Mesothelial cell of epicardium (in vitro differentiated cells): ENCODE measurements at places on chromosomes 2 and 18.
A peak's percentile ranks its signal among the peaks of the same experiment; 100 is the strongest.

- peaks cover 17% of the 10 kb centered on the region for H3K36me3 ChIP-seq
- peak within 1 kb of the TSS; percentile 70 for H3K4me3 ChIP-seq
- DNase-seq: peak; percentile 78
- H3K27me3 ChIP-seq: no peaks in the 10 kb centered on the region
- peaks cover 43% of the 10 kb centered on the region for H3K4me1 ChIP-seq
- peak within 1 kb of the TSS; percentile 92 for H3K27ac ChIP-seq
Observed at GRCh38 chr2:108377815-108378630, at the start of gene SULT1C4. Gene SULT1C4, plus strand, starts transcription at chr2:108377954. Its CDS starts 384 bp downstream, at chr2:108378338.

- H3K36me3 ChIP-seq: peaks cover 6% of the 10 kb centered on the region
- H3K27ac ChIP-seq: no peak overlapping the region
- H3K4me3 ChIP-seq: no peak overlapping the region
Observed at GRCh38 chr2:46960618-46961017, 45.0 kb upstream of the MCFD2 start.

GRCh38 chr18:2486426-2486825 lies 84.9 kb downstream of the METTL4 start:
- H3K27ac ChIP-seq: no peak overlapping the region
- no peak for DNase-seq
- no peak overlapping the region for H3K4me3 ChIP-seq
- no peaks in the 10 kb centered on the region for H3K36me3 ChIP-seq
- peaks cover 8% of the 10 kb centered on the region for H3K27me3 ChIP-seq
- no peaks in the 10 kb centered on the region for H3K4me1 ChIP-seq

GRCh38 chr2:42830922-42831574 lies 38.7 kb upstream of the HAAO start:
- H3K36me3 ChIP-seq: peaks cover 5% of the 10 kb centered on the region
- H3K4me3 ChIP-seq: no peak overlapping the region
- no peak overlapping the region for H3K27ac ChIP-seq
- H3K4me1 ChIP-seq: peaks cover 22% of the 10 kb centered on the region
- no peak for DNase-seq

DNA sequence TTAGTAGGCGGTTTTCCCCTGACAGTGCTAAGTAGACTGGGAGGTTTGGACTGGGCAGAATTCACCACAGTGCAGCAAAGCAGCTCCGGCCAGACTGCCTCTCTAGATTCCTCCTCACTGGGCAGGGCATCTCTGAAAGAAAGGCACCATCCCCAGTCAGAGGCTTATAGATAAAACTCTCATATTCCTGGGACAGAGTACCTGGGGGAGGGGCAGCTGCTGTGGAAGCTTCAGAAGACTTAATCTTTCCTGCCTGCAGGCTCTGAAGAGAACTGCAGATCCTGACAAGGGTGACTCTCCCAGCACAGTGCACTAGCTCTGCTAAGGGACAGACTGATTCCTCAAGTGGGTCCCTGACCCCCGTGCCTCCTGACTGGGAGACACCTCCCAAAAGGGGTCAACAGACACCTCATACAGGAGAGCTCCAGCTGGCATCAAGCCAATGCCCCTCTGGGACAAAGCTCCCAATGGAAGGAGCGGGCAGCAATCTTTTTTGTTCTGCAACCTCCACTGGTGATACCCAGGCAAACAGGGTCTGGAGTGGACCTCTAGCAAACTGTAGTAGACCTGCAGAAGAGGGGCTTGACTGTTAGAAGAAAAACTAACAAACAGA lies 266.8 kb upstream of the CRIM1 start:
- no peaks in the 10 kb centered on the region for H3K36me3 ChIP-seq
- no peak overlapping the region for H3K27ac ChIP-seq
- H3K4me3 ChIP-seq: no peak overlapping the region
- no peak for DNase-seq
- peaks cover 4% of the 10 kb centered on the region for H3K27me3 ChIP-seq
- no peaks in the 10 kb centered on the region for H3K4me1 ChIP-seq

DNA sequence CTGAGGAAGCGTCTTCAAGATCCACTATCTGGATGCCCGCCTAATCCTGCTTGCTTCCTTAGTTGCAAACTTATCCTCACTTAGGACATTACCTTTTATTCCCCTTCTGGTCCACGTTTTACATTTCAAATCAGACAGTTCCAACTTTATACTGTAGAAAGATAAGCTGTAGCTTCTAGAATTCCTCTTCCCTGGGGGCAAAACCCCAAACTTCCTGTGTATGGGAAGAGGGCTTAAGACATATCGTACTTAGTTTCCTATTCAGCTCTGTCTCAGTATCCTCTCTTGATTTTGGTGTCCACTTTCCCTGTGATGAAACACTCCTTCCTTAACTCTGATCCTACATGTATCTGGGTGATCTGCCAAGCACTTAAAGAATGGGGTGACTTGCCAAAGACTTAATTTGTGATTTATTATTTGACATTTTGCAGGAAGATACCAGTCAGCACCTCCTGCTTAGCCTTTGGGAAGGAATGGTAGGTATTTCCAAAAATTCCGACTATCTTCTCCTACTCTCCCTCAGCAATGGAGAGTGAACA lies 245.2 kb downstream of the CDCA7 start:
- no peak overlapping the region for H3K4me3 ChIP-seq
- no peaks in the 10 kb centered on the region for H3K36me3 ChIP-seq
- DNase-seq: no peak

- no peak for DNase-seq
- H3K4me3 ChIP-seq: no peak overlapping the region
- H3K4me1 ChIP-seq: no peaks in the 10 kb centered on the region
- H3K27ac ChIP-seq: no peak overlapping the region
- no peaks in the 10 kb centered on the region for H3K27me3 ChIP-seq
- peaks cover 14% of the 10 kb centered on the region for H3K36me3 ChIP-seq
Observed at GRCh38 chr2:64688909-64689308, 35.2 kb upstream of the SERTAD2 start.

GRCh38 chr2:26558271-26559043 lies 80.5 kb upstream of the OTOF start:
- no peak overlapping the region for H3K4me3 ChIP-seq
- H3K27me3 ChIP-seq: peaks cover 45% of the 10 kb centered on the region
- no peaks in the 10 kb centered on the region for H3K4me1 ChIP-seq
- no peak overlapping the region for H3K27ac ChIP-seq
- H3K36me3 ChIP-seq: no peaks in the 10 kb centered on the region
- DNase-seq: peak; percentile 18

- no peak for DNase-seq
- H3K4me1 ChIP-seq: no peaks in the 10 kb centered on the region
- H3K4me3 ChIP-seq: no peak overlapping the region
- peaks cover 4% of the 10 kb centered on the region for H3K27me3 ChIP-seq
- no peak overlapping the region for H3K27ac ChIP-seq
- peaks cover 1% of the 10 kb centered on the region for H3K36me3 ChIP-seq
Observed at GRCh38 chr2:45323344-45323743, 287.7 kb downstream of the SRBD1 start.

- no peaks in the 10 kb centered on the region for H3K4me1 ChIP-seq
- no peaks in the 10 kb centered on the region for H3K27me3 ChIP-seq
- no peak overlapping the region for H3K4me3 ChIP-seq
- H3K36me3 ChIP-seq: no peaks in the 10 kb centered on the region
- no peak for DNase-seq
Observed at GRCh38 chr2:168941297-168941696, 40.2 kb downstream of the G6PC2 start.

DNA sequence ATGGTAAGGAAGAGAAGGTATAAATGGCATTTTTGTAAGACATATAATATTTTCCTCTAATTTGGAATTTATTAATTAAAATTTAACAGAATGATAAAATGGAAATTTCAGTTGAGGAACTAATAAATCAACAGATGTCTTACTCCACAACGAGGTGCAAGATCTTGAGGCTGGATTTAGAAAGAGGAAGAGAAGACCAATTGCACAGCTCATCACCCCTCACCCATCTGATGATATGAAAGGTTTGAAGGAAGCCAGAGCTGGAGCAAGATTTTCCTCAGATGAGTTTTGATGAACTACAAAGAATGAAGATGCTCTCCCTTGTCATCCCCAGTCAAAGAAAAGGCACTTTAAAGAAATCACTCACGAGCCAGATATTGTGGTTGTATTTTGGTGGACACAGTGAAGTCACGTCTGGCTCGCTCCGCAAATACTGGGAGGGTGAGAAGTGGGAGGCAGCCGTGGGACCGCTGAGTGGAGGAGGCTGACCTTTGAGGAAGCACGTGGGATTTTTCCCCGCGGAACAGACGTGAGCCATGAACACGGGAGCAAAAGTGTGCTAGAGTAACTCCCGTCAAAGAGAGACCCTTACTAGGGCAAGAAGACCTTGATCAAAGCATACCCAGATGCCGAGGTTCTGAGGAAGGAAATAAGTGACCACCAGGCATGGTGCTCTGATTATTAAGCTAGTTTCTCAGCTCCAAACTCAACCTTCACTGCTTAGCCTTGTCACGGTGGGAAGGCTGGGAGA lies 511.4 kb downstream of the RNF144A start:
- H3K4me1 ChIP-seq: peaks cover 15% of the 10 kb centered on the region
- no peak overlapping the region for H3K27ac ChIP-seq
- DNase-seq: no peak
- H3K4me3 ChIP-seq: no peak overlapping the region
- peaks cover 13% of the 10 kb centered on the region for H3K27me3 ChIP-seq
- no peaks in the 10 kb centered on the region for H3K36me3 ChIP-seq

- H3K4me3 ChIP-seq: no peak overlapping the region
- H3K27me3 ChIP-seq: no peaks in the 10 kb centered on the region
- DNase-seq: no peak
Observed at GRCh38 chr2:230318190-230319121, 8.5 kb upstream of the SP140L start.

GRCh38 chr18:54964741-54965140 lies 5.5 kb upstream of the CCDC68 start:
- no peak overlapping the region for H3K27ac ChIP-seq
- H3K4me1 ChIP-seq: no peaks in the 10 kb centered on the region
- no peak for DNase-seq
- H3K36me3 ChIP-seq: no peaks in the 10 kb centered on the region
- no peaks in the 10 kb centered on the region for H3K27me3 ChIP-seq
- H3K4me3 ChIP-seq: no peak overlapping the region

DNA sequence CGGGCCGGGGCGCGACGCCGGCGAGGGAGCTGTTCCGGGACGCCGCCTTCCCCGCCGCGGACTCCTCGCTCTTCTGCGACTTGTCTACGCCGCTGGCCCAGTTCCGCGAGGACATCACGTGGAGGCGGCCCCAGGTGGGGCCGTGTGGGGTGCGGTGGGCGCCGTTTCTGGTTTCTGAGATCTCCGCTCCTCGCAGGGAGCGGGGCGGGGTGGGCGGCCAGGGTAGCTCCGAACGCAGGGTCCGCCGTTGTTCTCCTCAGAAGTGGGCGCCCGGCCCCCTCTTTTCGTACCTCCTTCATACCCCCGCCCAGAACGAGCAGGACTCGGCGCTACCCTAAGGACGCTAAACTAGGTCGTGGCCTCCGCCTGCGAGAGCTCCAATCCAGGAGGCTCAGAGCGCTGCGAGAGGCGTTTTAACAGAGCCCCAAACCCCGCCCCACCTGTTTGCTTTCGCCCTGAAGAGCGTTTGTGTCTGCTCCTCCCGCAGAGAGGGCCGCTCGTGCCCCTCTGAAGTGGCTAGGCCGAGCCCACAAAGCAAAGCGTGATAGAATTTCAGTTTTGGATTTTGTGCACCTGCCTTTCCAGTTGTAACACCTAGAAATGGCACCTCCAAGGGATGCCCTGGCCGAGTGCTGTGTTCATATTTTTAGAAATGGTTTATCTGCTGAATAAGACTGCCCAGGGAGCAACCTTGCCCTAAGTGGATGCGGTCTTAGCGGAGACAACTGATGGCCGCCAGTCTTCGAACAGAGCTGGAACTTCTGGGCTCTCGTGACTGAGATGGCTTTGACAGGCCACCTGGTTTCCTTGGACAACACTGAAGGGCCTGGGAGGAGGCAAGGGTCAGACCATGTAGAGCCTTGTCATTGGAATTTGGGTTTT lies 626 bp downstream of the CAPN10 start:
- peak overlapping the region; percentile 73 for H3K27ac ChIP-seq
- DNase-seq: no peak
- peaks cover 31% of the 10 kb centered on the region for H3K4me1 ChIP-seq
- H3K27me3 ChIP-seq: no peaks in the 10 kb centered on the region
- H3K4me3 ChIP-seq: peak overlapping the region; percentile 92
- H3K36me3 ChIP-seq: peaks cover 8% of the 10 kb centered on the region

GRCh38 chr2:170465241-170465640 lies 249.9 kb upstream of the SP5 start:
- no peaks in the 10 kb centered on the region for H3K27me3 ChIP-seq
- H3K27ac ChIP-seq: no peak overlapping the region
- DNase-seq: no peak
- peaks cover 20% of the 10 kb centered on the region for H3K4me1 ChIP-seq
- H3K36me3 ChIP-seq: peaks cover 4% of the 10 kb centered on the region

- H3K36me3 ChIP-seq: no peaks in the 10 kb centered on the region
- H3K27ac ChIP-seq: no peak overlapping the region
- no peaks in the 10 kb centered on the region for H3K27me3 ChIP-seq
- no peaks in the 10 kb centered on the region for H3K4me1 ChIP-seq
- no peak for DNase-seq
Observed at GRCh38 chr2:33909945-33910695, 311.0 kb upstream of the FAM98A start.

DNA sequence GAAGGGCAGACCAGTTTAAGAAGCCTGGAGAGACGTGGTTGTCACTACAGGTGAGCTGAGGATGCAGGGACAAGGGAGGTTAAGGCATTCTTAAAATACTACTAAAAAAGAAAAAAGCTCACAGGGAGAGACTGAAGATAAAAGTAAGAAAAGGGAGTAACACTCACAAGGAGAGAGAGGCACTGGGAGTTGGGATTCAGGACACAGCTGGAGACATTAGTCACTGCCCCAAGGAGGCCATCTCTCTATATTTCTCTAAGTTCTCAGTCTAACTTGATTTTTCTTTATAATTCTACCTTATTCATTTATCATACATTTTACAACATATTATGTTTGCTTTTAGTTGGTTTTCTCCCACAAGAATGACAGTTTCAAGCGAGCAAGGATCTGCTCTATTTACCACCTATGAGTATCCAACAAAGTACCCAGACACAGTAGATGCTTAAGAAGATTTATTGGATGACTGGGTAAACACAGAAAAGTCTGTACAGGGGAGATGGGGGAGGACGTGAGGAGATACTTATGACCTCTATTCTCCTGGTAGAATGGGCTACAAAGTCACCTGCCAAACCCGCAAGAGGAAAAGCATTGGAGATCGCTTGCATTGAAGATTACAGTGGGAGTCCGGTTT lies 2.2 kb downstream of the SERPINE2 start:
- DNase-seq: no peak
- peaks cover 62% of the 10 kb centered on the region for H3K27me3 ChIP-seq
- peaks cover 13% of the 10 kb centered on the region for H3K4me1 ChIP-seq

- no peak overlapping the region for H3K4me3 ChIP-seq
- peaks cover 19% of the 10 kb centered on the region for H3K27me3 ChIP-seq
- H3K36me3 ChIP-seq: no peaks in the 10 kb centered on the region
- H3K4me1 ChIP-seq: no peaks in the 10 kb centered on the region
Observed at GRCh38 chr18:70781860-70782453, 493.1 kb downstream of the SOCS6 start.
